ENCODE measurements at places on chromosomes 1 and 21.

- DNase-seq, result no peak
These were observed 2.0 kb downstream of the HCN3 start for GRCh38 chr1:155279268-155279667.

- no peak for DNase-seq
These were observed 497 bp downstream of the FBXO44 start for GRCh38 chr1:11654939-11655808.

DNA sequence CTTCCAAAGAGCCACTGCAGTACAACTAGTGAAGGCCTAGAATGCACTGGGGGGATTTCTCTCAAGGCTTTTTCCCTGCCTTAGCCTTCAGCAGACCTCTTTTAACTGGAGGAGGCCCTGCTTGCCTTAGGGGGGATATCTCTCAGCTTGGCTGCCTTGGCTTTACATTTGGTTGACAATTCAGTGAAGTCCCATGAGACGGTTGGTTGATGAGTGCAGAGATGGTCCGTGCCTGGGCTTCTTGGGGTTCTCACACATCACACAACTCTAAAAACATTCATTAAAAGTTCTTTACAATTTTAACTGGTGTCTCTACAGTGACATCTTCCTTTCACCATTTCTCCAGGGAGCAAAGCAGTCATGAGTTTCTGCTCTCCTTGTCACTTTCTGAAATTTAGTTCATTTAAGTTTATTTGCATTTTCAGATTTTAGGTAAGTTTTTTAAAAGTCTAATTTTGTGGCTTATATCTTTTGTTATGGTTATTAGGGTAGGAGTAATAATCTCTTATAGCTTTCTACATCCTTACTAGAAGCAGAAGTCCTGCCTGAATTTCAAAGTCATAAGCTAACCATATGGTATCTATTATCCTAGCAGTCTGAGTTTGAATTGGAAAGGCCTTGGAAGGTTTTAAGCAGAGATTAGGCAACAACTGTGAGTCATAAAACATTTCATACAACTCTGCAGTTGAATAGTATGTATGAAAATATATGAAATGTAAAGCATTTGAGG lies 487.6 kb downstream of the DPYD start:
- DNase-seq, result peak; percentile 50

- DNase-seq, result no peak
These were observed 76.6 kb upstream of the GUCA2A start for GRCh38 chr1:42240966-42241755.

DNA sequence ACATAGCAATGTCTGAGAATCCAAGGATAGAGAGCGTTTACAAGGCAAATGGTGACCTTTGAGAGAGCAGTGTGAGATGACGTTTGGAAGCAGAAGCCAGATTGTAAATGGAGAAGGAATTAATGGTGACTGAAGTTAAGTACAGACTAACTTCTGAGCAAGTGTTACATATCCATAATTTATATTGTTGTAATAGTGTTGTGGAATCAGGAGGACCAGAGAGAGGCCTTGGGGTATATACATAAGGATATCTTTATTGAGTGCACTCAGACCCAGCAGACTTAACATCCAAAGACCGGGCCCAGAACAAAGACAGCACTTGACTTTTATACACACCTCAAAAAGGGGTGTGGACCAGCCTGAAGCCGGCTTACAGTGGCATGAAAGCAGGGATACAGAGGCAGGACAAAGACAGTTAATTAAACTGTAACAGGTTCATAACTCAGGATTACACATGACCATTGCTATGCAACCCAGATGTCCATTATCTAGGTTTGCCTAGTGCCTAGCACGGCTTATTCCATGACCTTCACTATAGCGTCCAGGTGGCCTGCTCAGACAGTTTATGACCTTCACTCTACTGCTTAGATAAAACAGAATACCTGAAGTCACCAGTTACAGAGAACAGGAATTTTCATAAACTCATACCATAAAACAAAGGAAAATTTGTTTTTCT lies 2.7 kb upstream of the MGST3 start:
- DNase-seq, result no peak

DNA sequence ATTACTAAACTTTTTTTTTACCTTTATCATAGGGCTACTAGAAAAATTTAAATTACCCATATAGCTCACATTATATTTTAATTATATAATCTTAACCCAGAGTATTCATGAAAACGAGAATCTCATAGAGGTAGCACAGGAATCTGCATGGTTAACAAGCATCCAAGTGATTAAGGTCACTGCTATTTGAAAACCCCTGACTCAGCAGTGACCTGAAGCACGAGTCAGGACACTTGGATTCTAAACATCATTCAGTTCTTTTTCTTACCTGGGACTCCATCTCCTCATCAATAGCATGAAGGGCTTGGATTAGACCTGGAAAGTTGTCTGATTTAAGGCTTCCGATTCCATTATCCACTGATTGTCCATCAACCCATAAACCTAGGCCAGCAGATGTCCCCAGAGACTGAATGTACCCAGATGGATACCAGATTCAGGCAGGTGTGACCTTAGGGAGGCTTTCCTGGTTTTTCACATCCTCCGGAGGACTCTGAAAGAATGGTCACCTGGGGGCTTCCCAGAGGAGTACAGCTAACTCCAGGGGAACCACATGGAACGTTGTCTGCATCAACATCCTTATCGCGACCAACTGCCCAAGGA lies 174.3 kb downstream of the SETD4 start:
- DNase-seq, result no peak

GRCh38 chr1:234186037-234186688 lies 187.1 kb upstream of the COA6 start:
- no peak for DNase-seq

DNA sequence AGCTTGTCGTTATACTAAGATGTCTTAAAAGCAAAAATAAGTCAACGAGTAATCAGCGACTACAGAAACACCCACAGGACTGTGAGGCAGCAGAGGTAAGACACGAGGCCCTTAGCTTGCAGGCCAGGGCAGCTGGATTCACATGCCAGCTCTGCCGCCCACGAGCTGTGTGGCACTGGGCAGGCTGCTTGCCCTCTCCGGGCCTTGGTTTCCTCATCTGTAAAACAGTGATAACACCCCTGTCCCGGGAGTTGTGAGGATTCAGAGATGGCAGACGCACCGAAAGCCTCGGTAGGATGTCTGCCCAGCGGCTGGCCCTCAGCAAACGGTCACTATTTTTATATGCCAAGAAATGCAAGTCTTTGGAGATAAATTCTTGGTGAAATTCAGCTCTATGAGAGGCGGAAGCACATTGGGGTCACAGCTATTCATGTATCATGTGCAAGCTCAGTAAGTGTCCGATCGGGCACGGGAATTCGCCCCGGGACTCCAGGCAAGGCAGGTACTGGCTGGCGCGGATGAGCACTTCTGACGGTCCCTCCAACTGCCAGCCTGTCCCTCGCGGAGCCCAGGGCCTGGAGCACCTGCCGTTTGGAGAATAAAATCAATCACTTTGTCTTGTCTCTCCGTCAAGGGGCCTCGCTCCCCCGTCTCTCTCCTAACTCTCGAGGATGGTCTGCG lies 1.1 kb downstream of the C2CD2 start:
- no peak for DNase-seq

- DNase-seq, result peak; percentile 75
These were observed 5.6 kb upstream of the ADAMTSL4 start for GRCh38 chr1:150543500-150544143.

GRCh38 chr1:84206375-84206774 lies 62.3 kb downstream of the PRKACB start:
- DNase-seq, result no peak

GRCh38 chr1:113943028-113943811 lies 14.1 kb downstream of the HIPK1 start:
- no peak for DNase-seq

DNA sequence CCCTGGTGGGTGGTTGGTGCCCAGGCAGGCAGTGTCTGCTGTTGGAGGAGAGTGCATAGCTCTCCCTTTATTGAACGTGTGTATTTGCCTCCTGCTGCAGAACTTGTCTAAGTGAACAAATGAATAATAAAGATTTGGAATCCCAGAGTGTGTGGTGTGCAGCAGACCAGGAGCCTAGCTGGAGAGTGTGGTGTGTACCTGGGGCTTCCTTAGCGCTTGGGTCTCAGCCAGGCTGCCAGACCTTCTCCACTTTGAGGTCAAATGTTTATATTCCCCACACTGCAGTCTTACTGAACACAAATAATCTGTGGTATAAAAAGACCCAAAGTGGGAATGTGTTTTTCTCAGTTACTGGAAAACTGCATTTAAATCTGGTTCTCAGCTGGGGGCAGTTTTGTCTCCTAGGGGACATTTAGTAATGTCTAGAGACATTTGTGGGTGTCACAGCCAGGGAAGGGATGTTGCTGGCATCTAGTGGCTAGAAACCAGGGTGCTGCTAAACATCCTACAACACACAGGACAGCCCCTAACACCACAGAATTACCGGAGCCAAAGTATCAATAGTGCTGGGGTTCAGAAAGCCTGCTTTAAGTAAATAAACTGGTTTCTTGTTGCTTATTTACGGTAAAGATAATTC lies 23.6 kb downstream of the SLC37A1 start:
- DNase-seq, result no peak

GRCh38 chr1:83546874-83547273 lies 452.1 kb downstream of the TTLL7 start:
- DNase-seq, result no peak

- no peak for DNase-seq
These were observed 58.3 kb downstream of the AKT3 start for GRCh38 chr1:243791586-243792267.

- no peak for DNase-seq
These were observed 74.9 kb upstream of the ADGRL2 start for GRCh38 chr1:81725823-81726222.

DNA sequence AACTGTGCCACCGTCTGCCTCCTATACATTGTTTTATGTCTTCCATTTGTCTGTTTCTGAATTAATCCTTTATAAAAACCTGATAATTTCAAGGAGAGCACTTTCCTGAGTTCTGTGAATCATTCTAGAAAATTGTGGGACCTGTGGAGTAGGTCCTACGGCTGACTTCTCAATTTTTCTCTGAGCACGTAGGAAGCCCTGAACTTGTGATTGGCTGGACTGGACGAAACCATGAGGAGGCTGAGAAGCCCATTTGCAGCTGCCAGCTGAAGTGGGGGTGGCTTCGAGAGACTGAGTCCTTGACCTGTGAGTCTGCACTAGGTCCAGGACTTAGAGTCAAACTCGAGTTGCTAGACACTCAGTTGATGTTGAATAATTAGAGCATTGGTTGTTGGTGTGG lies 277.1 kb upstream of the NCAM2 start:
- DNase-seq, result no peak

- no peak for DNase-seq
These were observed 5.7 kb downstream of the MRTO4 start for GRCh38 chr1:19257178-19257914.

DNA sequence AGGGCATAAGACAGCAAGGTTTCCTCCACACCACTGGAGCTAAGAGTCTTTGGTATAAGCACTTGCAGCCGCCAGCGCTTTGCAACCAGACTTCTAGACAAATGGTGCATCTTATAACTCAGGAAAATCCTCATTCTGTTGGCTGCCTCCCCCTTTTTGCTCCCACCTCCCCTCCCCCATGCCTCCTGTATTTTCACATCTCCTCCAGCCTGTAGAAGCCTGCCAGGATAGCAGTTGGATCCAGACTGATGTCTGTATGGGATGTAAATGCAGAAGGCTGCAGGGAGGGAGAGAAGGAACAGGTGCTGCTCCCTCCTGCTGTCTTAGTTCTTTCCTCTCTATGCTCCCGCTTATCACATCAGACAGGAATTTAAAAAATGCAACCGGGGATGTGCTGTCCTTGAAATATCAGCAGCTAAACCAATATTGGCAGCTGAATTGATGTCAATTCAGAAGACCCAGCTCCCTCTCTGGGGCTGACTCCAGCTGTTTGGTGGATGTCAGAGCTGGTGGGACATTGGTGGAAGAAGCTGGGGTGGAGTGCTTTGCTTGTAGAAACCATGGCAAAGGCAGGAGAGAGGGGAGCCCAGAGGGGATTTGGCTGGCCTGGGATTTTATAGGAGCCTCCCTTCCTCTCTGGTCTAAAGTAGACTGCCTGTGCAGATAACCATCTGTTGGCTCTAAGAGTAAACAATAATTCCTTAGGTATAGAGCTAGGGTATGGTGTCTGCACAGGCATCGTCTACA lies 53.5 kb downstream of the NFASC start:
- DNase-seq, result peak; percentile 7

GRCh38 chr1:233487408-233487807 lies 126.5 kb upstream of the KCNK1 start:
- no peak for DNase-seq

- DNase-seq, result no peak
These were observed 165.4 kb upstream of the HMGB4 start for GRCh38 chr1:33698361-33699035.

DNA sequence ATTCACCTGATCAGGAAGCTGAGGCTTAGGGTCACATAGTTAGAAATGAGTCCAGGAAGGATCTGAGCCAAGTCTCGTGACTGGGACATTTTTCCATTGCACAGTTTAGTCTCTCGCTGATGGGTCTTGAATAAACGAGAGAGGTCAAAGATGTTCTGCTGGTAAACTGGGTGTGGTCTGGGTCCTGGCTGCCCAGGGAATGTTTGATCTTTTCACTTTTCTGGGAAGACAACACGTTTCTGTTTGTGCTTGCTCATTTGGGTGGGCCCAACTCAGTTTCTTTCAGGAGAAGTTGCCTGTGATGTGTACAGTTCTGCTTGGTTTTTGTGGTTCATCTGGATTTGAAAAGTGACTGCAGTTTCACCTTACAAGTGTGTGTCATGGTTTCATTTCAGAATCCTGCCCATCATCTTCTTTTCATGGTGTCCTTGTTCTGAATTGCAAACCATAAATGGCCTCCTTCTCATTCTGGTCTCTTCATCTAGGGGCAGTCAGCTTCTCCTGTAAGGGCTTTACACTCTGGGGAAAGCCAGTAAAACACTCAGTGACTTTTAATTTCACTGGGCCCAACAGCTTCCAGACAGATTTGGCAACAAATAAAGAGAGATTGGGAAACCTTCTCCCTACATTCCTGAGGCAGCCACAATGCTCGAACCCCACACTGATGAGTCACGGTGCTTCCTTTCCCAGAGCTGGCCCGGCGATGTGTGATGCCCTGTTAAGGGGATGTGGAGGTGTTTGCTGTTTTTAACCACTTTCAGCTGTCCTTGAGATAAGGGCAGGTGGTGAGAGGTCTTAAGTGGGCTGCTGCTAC lies 7.2 kb upstream of the TACSTD2 start:
- DNase-seq, result no peak

DNA sequence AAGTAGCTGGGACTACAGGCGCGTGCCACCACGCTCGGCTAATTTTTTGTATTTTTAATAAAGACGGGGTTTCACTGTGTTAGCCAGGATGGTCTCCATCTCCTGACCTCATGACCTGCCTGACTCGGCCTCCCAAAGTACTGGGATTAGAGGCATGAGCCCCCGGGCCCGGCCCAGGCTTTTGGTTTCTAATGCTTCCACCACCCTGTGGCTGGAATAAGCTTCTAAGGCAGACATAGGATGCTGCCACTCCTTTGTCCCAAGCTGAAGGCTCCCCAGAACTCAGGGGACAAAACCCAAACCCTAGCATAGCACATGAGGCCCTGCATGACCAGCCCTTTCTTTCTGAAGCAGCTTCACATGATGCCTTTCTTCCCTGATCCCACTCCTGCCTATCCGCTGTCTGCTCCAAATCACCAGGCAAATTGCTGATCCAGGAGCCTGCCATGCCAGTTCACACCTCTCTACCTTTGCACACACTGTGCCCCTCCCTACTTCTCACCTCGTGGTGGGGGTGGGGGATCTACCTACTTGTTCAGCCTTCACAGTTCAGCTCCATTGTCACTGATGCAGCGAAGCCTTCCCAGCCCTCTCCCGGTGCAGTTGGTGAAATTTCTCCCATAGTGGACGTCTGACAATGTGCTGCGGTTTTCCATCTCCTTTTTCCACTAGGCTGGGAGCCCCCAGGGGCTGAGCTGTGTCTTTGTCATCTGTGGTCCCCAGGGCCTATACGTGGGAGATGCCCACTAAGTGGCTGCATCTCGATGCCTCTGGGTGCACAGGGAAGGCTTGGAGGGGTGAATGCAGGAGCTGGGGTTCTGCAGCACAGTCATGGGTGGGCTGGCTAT lies 6.9 kb downstream of the PTPRU start:
- no peak for DNase-seq

Data from muscle of arm (tissue), 14 donors.